Breast epithelium (tissue), 4 donors: ENCODE measurements at places on chromosomes 2 and 18. TPM values are rescaled to one million over a fixed set of nuclear protein-coding genes. Genes with fewer than 3 reads are reported as not detected.

Gene CROCC2
- not detected for total RNA-seq

Gene RAB6C
- 1.6 TPM for total RNA-seq

Gene CCDC178
- 1.6 TPM for total RNA-seq

Gene SERPINB7
- total RNA-seq = not detected

Gene RNF152
- total RNA-seq = 8.6 TPM

Gene CCDC148
- total RNA-seq = 1.4 TPM

GRCh38 chr2:197292619-197293018, 18.0 kb downstream of the ANKRD44 start:
- no peaks in the 10 kb centered on the region for H3K4me1 ChIP-seq
- H3K27ac ChIP-seq = no peak overlapping the region
- H3K4me3 ChIP-seq = no peak overlapping the region
- no peaks in the 10 kb centered on the region for H3K36me3 ChIP-seq
- no peaks in the 10 kb centered on the region for H3K27me3 ChIP-seq

DNA sequence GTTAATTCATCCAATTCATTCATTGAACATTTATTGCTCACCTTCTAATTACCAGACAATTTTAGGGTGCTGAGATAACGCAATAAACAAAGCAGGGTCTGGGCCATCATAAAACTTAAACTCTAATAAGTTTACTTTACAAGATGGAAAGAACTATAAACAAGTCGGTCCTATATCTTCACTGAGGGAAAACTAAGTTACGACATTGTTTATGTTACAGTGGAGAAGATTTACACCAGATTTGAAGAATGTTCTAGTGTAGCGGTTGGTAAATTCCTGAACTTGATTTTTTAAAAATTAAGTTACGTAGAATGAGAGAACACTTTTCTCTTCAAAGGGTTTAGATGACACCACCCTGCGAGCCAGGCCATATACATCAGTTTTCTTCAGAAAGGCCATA, 20.7 kb upstream of the FRZB start:
- no peaks in the 10 kb centered on the region for H3K27me3 ChIP-seq
- no peak overlapping the region for H3K27ac ChIP-seq
- H3K36me3 ChIP-seq = no peaks in the 10 kb centered on the region
- H3K4me1 ChIP-seq = no peaks in the 10 kb centered on the region

- no peaks in the 10 kb centered on the region for H3K4me1 ChIP-seq
- no peaks in the 10 kb centered on the region for H3K36me3 ChIP-seq
- no peak overlapping the region for H3K4me3 ChIP-seq
- no peak overlapping the region for H3K27ac ChIP-seq
- no peaks in the 10 kb centered on the region for H3K27me3 ChIP-seq
- no peak for DNase-seq
Measured at GRCh38 chr2:216769626-216770025, 74.3 kb upstream of the IGFBP5 start.

DNA sequence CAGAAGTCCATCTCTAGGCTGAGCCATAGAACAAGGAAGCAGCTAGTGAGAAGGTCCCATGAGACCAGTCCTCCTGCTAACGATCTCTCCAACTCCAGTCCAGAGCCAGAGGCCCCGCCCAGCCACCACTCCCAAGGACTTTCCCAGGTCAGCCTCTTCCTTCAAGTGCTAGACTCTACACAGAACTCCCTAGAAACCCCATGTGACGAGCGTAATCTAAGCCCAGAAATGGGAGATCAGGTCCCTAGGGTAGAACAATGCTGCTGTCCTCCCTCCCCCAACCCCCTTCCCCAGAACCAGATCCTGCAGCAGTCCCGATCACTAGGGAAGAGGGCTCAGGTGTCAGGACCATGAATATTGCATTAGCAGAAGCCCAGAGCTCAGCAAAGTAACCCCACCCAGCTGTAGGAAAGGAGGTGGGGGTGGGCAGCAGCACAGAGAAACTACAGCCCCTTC, 6.9 kb downstream of the DCTN1 start:
- no peaks in the 10 kb centered on the region for H3K27me3 ChIP-seq
- no peak overlapping the region for H3K4me3 ChIP-seq
- DNase-seq = no peak
- H3K27ac ChIP-seq = no peak overlapping the region
- H3K36me3 ChIP-seq = peaks cover 6% of the 10 kb centered on the region
- no peaks in the 10 kb centered on the region for H3K4me1 ChIP-seq

DNA sequence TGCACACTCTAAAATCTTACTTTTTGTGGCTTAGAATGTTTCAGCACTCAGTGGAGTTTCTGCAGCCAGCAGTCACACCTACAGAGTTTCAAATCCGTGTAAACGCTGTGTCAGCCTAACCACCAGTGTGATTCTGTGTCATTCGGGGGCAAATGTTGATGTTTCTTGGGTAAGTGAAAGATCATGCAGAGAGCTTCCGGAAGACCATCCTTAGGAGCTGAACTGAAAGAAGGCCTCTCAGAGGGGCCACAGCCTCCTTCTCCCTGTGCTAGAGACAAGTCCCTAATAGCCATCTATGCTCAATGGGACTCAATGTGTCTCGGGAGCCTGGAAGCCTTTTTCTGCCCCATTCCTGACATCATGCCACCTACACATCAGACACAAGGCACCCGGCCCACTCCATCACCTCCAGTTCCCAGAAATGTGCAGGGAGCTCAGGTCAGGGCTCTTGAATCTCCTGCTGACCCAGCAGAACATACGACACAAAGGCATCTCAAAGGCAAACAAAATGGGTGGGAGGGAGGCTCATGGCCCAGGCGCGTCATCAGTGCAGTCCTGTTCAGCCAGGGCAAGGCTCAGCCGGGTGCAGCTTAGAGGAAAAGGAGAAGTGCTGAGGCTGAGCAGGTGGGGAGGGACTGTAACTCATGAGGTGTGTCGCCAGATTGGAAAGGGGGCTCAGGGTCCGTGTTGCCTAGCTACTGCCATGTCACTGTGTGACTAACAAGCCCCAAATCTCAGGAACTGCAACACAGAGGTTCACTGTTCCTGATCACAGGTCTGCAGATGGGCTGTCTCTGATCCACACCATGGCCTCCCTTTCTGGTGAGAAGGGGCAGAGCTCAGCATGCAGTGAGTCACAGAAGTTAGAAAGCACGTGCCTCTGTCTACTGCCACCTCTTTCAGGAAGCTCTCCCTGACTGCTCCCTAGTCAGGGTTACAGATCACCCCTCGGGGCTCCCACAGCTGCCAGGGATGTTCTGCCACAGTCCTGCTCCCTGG, 82.0 kb downstream of the SMAD7 start:
- no peak for DNase-seq
- no peaks in the 10 kb centered on the region for H3K27me3 ChIP-seq
- H3K4me1 ChIP-seq = no peaks in the 10 kb centered on the region
- no peak overlapping the region for H3K4me3 ChIP-seq
- no peaks in the 10 kb centered on the region for H3K36me3 ChIP-seq

DNA sequence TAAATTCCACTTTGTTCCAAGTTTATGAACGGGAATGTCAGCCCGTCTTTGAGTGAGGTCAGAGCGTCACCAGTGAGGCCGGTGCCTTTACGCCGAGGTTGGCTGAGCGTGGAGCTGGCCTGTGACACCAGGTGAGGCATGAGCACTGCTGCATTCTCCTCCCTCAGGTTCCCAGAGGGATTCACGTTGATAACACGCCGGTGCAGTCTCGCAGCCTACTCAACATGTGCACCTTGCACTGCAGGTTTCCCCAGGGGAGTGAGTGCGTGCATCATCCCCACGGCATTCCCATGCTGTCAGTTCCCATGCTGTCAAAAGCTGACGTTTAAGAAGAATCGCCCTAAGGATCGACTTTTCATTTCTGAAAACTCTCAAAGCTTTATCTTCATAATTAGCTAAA, 213.3 kb downstream of the LDLRAD4 start:
- no peak for DNase-seq
- no peak overlapping the region for H3K4me3 ChIP-seq
- no peak overlapping the region for H3K27ac ChIP-seq
- no peaks in the 10 kb centered on the region for H3K36me3 ChIP-seq
- no peaks in the 10 kb centered on the region for H3K27me3 ChIP-seq

DNA sequence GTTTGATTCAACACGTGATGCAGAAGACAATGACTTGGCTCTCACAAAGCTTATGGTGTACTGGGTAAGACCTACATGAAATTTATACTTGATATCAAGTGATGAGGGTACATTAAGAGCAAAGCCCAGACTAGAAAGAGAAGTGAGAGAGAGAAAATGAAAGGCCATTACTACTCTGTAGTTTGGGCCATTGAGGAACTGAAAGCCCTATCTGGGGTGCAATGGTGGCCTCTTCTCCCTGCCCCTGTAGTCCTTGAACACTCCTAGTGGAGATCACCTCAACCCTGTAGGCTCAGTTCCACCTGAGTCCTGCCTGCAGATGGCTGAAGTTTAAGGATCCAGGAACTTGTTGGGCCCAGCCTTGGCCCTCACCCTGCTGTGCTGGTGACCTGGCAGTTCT, 569.8 kb upstream of the MEX3C start:
- H3K27me3 ChIP-seq = no peaks in the 10 kb centered on the region
- H3K27ac ChIP-seq = no peak overlapping the region
- no peak for DNase-seq

GRCh38 chr2:215022418-215022817, 116.0 kb downstream of the ABCA12 start:
- no peaks in the 10 kb centered on the region for H3K4me1 ChIP-seq
- no peak overlapping the region for H3K27ac ChIP-seq
- H3K4me3 ChIP-seq = no peak overlapping the region
- no peaks in the 10 kb centered on the region for H3K36me3 ChIP-seq
- no peak for DNase-seq

DNA sequence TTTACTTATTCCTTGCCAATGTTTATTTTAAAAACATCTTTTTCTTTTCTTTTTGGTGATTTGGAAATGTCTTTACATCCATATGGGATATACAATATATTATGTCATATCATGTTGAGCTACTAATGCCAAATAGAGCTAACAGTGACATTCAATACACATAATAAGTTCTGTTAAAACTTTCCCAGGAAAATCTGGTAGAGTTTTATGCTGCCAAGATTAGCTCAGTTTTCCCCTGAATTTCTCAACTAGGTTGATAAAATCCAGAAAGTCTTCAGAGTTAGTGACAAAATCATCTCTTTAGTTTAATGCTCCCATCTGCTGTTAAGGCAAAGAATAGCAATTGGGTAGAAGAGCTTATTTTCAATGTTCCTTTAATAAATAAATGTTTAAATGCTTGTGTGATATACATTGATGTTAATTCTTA, 9.9 kb downstream of the COL3A1 start:
- DNase-seq = no peak
- no peak overlapping the region for H3K4me3 ChIP-seq
- no peaks in the 10 kb centered on the region for H3K36me3 ChIP-seq
- no peaks in the 10 kb centered on the region for H3K4me1 ChIP-seq
- H3K27me3 ChIP-seq = no peaks in the 10 kb centered on the region

DNA sequence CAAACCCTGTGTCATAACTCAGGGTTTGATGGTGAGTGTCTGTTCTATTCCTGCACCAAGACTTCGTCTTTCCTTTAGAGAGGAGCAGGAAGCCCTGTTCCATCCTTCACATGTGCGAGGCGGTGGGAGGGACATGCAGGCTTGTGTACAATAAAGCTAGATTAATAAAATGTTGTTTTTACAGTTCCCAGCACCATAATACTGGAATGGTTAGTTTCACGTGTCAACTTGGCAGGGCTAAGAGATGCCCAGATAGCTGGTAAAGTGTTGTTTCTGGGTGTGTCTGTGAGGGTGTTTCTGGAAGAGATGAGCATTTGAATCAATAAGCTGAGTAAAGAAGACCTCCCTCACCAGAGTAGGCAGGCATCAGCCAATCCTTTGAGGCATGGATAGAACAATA, 48.8 kb upstream of the NPAS2 start:
- no peaks in the 10 kb centered on the region for H3K27me3 ChIP-seq
- H3K4me1 ChIP-seq = no peaks in the 10 kb centered on the region
- no peaks in the 10 kb centered on the region for H3K36me3 ChIP-seq
- no peak for DNase-seq

DNA sequence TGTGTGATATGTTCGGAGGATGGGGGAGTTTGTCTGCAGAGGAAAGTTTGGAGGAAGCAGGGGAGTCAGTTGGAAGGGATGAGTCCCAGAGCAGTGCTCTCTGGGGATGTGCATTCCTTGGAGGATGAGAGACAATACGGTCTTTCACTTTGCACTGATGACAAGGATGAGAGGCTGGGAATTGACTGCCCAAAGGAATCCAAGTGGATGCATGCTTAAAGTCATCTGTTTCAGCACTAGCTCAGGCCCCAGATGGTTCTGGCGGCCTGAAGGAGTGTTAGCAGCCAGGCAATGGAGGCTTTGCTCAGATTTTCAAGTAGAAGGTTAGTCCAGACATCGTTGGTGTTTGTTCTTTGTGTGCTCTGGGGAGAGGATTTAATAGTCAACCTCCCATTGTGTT, 100.2 kb downstream of the CRIM1 start:
- H3K4me3 ChIP-seq = no peak overlapping the region
- no peaks in the 10 kb centered on the region for H3K27me3 ChIP-seq
- no peak for DNase-seq
- H3K36me3 ChIP-seq = no peaks in the 10 kb centered on the region

DNA sequence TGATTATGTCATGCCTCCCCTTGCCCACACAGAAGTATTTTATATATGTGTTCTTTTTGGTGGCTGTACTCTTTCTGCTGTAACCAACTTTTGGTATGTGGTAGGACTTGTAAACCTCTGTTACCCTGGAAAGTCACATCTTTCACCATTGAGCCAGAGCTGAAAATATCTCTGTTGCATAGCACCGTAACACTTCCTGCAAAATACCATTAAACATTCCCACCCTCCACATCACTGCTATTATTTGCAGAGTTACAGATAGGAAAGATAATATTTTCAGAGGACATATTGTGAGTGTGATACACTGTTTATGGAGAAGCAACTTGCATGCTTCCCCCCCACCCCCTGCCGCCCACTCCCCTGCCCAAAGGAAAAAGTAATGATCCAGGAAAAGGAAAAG, 44.8 kb downstream of the CAB39 start:
- no peak for DNase-seq
- H3K36me3 ChIP-seq = no peaks in the 10 kb centered on the region
- H3K4me1 ChIP-seq = peaks cover 5% of the 10 kb centered on the region
- H3K27ac ChIP-seq = no peak overlapping the region
- no peak overlapping the region for H3K4me3 ChIP-seq

DNA sequence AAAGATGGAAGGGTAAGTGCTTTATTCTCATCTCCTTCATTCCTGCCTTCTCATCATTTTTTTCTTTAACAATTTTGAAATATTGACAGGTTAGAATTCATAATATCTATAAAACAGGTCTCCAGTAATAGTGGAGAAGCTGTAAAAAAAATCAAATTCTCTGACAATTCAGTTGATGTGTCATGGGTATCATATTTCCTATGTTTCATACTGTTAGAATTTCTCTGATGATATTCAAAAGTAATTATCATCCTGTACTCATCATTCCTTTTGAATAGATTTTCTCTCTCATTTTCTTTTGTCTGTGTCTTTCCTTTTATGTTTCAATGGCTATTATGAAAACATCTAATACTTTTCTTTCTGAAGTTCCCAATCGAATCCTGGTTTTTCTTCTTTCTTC, 97.7 kb downstream of the CPS1 start:
- H3K4me3 ChIP-seq = no peak overlapping the region
- DNase-seq = no peak
- H3K4me1 ChIP-seq = no peaks in the 10 kb centered on the region
- no peaks in the 10 kb centered on the region for H3K36me3 ChIP-seq

- H3K4me3 ChIP-seq = no peak overlapping the region
- H3K27me3 ChIP-seq = no peaks in the 10 kb centered on the region
- no peak overlapping the region for H3K27ac ChIP-seq
- no peaks in the 10 kb centered on the region for H3K36me3 ChIP-seq
- DNase-seq = no peak
Measured at GRCh38 chr2:8193146-8193545, 488.7 kb upstream of the ID2 start.
